ENCODE measurements at places on chromosomes 12 and 14.

DNA sequence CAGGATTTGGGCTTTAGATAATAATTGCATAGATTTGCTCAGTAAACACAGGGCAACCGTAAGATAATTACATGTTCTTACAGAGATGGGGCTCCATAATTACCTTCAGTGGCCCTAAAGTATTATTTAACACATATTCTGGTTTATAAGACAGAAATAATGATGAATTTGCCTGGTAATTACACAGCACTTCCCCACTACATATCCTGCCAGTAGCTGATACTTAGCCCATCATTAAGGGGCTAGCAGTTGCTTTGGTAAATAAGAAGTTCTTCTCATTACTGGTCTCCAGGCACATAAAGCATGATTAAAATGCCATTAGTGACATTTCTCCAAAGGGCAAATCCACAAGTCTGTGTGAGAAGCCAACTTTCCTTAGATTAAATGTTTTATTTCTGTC lies 158.7 kb downstream of the NUAK1 start:
- DNase-seq: no peak

- DNase-seq: no peak
Observed at GRCh38 chr12:85775091-85775490, 61.1 kb downstream of the RASSF9 start.

- DNase-seq: no peak
Observed at GRCh38 chr12:124994437-124994975, 1.1 kb downstream of the BRI3BP start.

GRCh38 chr14:72737560-72737943 lies 156.3 kb downstream of the DPF3 start:
- no peak for DNase-seq

DNA sequence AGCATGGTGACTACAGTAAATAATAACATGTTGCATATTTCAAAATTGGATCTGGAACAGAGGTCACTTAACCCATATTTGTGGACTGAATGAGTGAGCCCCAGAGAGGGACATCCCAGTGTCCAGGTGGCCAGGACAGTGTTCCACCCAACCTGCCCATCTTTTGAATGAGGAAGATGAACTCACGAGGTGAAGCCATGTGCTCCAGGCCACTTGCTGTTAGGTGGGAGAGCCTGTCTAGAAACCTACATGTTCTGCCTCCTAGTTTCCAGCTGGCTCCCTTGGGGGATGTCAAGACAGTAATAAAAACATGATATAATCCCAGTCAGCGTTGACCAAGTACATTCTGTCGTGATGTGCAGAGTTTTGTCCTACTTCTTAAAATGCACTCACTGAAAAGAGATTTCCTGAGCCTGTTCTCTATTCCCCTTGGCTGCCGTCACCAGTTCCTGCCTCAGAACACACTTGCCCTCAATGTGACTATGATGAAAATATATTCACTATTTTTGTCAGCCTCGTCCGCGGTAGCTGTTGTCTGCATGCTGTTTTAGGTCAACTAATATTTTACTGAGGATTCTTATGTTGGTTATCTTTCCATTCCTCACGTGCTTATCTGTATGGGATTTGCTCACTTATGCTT lies 25.7 kb downstream of the TSPAN9 start:
- no peak for DNase-seq

GRCh38 chr12:72269491-72269890 lies 2.7 kb upstream of the TRHDE start:
- no peak for DNase-seq

DNA sequence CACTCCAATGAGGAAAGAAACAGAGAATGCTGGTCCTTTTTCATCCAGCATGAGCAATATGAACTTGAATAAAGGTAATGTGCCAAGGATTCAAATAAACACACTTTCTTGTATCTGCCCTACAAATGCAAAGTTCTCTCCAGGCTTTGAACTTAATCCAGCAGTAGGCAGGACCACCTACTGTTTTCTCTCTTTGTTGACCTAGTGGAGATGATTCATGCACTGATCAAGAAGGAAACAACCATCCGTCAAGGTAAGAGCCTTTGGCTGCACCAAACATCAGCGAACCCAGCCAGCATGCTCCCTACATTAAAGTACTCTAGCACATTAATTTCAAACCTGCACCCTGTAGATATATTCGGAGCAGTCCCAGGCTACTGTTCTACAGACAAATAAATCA lies 489.3 kb downstream of the GALC start:
- DNase-seq: no peak

DNA sequence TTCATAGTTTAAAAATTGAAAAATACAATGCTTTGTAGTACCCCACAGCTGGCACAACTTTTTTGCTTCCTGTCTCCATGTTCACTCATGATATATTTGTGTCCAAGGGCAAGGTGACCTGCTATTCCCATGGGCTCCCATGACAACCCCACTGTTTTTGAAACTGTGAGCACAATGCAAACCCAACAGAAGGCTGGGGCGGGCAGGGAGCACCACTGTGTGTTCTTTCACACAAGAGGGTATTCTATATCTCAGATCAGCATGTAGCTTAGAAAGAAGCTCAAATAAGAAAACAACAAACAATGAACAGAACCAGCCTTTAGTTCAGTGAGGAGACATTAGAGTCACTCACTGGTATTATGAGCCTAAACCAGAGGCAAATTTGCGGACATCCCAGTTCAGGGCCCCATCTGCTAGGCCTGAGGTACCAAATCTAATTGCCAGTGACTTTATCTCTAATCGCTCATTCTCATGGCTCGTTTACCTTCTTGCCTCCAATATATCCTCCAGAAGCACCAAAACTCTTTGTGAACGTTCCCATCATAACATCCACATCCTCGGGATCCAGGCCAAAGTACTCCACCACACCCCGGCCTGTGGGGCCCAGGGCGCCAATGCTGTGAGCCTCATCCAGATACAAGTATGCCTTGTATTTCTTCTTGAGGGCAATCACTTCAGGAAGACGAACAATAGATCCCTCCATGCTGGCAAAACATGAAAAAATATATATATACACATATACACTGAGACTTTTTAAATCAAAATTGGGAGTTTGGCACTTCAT lies 56.4 kb upstream of the ISM2 start:
- DNase-seq: no peak

DNA sequence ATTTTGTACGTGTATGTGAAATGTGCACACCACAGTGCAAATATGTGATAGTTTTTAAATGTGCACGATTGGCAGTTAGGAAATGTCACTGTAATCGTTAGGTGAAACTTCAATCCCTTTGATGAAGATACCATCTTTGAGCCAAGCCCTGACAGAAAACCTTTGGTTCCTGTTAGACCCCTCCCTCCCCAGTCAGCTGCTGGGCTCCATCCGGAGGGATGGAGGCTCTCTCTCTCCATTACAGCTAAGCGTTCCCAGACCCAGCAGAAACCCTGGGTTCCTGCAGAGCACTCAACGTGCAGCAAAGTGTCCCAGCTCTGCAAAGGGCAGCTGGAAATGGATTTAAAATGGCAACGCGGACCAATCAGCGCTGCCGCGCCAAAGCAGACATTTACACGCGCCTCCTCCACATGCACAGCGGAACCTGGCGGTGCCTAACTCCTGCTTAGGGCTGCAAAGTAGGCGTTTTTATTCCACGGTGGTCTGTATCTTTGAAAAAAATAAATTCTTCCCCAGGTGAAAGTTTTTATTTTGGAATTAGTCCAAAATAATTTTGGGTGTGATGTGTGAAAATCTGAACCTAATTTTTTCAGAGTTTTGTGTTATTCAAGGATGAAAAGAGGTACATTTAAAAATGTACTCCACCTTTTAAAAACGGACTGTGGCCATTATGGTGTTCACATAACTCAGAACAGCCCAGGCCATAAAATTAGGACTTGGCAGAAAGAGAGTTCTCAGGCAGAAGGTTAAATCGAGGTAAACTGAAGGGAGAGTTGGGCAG lies 1.4 kb upstream of the HMGA2 start:
- DNase-seq: no peak

GRCh38 chr12:105113094-105113493 lies 5.6 kb downstream of the WASHC4 start:
- DNase-seq: no peak

GRCh38 chr12:32163596-32163995 lies 56.9 kb downstream of the BICD1 start:
- DNase-seq: no peak

DNA sequence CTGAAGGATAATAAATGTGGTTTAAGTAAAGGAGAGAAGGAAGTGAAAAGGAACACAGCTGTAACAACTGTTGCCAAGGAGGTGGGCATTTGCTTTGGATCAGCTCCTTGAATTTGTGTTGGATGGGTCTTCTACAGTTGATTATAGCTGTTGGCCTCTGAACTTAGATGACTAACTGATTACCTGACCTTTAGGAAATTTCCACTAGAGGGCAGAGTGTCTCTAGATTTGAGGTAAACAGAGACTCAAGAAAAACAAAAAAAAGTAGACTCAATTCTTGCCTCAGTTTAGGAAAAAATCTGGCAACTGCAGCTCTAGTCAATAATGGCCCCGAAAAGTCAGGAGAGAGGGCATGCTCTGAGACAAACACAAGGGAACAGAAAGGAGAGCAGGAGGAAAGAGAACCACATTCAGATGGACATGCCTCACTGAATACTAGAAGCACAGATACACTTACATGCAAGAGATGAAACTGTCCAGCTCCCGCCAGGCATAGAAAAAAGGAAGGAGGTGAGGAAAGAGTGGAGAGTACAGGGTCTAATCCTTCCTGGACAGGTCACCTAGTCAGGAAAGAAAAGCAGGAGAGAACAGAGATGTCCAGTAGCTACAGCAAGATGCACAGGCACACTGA lies 20.6 kb downstream of the COX14 start:
- no peak for DNase-seq

- DNase-seq: no peak
Observed at GRCh38 chr14:89430391-89431236, 13.6 kb upstream of the FOXN3 start.

GRCh38 chr14:96275177-96276112 lies 19.4 kb downstream of the BDKRB1 start:
- peak; percentile 37 for DNase-seq

- DNase-seq: no peak
Observed at GRCh38 chr12:26810330-26810729, 22.7 kb downstream of the ITPR2 start.

DNA sequence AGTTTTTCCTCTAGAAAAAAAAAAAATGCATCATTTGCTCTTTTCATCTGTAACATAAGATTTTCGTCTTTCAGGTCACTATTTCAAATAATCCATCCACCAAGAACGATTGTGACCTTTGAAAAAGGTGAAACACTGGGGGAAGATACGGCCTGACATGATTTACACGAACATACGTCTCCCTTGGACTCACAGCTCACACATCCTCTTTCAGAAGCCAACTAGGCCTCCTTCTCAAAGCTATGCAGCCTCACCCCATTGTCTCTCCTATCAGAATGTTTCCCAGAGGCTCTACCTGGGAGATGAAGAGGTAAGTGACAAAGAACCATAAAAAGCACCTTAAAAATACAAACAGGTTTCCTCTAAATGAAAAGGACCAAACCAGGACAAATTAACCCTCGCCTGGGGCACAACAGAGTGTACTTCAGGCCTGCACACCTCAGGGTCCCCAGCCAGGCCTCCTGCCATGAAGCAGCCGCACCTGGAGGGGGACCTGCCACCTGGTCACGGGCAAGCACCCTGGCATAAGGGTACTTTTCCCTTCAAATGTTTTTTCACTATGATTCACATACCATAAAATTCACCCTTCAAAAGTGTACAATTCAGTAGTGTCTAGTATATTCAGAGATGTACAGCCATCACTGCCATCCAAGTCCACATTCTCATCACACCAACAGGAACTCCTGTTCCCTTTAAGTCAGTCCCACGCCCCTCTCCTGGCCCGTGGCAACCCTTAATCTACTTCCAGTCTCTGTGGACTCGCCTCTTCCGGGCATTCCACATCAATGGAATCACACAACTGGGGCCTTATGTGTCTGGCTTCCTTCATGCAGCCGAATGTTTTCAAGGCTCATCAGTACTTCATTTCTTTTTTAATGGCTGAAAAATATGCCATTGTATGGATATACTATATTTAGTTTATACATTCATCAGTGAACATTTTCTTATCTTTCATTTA lies 5.4 kb downstream of the SLC15A4 start:
- no peak for DNase-seq

GRCh38 chr12:127373559-127373958 lies 893.4 kb upstream of the TMEM132C start:
- DNase-seq: no peak

DNA sequence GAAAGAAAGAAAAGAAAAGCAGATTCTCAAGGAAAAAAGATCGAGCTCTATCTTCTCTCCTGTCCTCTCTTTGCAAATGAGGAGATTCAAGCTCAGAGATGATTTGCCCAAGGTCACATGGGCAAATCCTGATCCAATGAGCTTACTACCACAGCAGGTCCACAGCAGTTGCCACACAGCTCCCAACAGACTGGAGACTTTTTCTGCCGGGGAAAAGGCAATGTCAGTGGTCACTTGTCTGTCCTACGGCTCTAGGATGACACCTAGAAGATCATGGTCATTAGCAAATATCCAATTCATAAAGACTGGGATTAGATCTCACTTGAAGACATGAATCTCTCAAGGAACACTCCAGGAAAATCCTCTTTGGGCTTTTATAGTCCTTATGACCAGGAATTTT lies 58.8 kb downstream of the TTC7B start:
- no peak for DNase-seq

DNA sequence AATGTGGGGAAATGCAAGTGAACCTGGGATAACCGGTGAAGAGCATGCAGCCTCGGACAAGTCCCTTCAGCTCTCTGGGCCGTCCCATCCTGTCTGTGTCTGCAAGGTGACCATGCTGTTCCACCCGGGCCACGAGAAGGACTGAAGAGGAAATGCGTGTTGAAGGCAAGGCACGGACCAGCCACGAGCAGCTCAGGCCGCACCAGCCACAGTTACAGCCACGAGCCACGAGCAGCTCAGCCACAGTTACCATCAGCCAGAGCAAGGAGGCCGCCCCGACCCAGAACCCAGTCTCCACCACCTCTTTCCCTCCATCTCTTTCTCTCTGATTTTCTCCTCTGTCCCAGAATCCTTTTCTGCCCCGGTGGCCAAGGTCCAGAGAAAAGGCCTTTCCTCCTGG lies 18.8 kb upstream of the GALNT9 start:
- DNase-seq: no peak

- no peak for DNase-seq
Observed at GRCh38 chr12:95529693-95530225, 21.5 kb downstream of the USP44 start.

- DNase-seq: no peak
Observed at GRCh38 chr12:108630481-108631207, 3.0 kb downstream of the SELPLG start.

- no peak for DNase-seq
Observed at GRCh38 chr14:32129124-32129523, 52.0 kb downstream of the ARHGAP5 start.

Measured in stimulated activated CD8-positive, alpha-beta memory T cell treated with anti-CD3 and anti-CD28 coated beads, Interleukin-4, amount 100 ng/mL, for 4 hours (primary cell).